Stimulated activated CD4-positive, alpha-beta T cell treated with anti-CD3 and anti-CD28 coated beads, Interleukin-15, amount 100 ng/mL, for 48 hours (primary cell): ENCODE measurements at places on chromosomes 4 and X.

- no peak for DNase-seq
These were observed 831.5 kb downstream of the STIM2 start for GRCh38 chr4:27692158-27692557.

GRCh38 chr4:67939195-67939594 is 24.1 kb downstream of the TMPRSS11A start:
- no peak for DNase-seq

GRCh38 chrX:72307646-72308051 is 1.9 kb upstream of the CITED1 start:
- DNase-seq, result no peak

GRCh38 chr4:100935090-100935489 is 412.2 kb downstream of the PPP3CA start:
- DNase-seq, result no peak
